Cortex of kidney (tissue), 1 donor: ENCODE measurements at places on chromosomes 2 and 18.

GRCh38 chr2:159998243-159998642, 64.2 kb downstream of the PLA2R1 start:
- DNase-seq: no peak

DNA sequence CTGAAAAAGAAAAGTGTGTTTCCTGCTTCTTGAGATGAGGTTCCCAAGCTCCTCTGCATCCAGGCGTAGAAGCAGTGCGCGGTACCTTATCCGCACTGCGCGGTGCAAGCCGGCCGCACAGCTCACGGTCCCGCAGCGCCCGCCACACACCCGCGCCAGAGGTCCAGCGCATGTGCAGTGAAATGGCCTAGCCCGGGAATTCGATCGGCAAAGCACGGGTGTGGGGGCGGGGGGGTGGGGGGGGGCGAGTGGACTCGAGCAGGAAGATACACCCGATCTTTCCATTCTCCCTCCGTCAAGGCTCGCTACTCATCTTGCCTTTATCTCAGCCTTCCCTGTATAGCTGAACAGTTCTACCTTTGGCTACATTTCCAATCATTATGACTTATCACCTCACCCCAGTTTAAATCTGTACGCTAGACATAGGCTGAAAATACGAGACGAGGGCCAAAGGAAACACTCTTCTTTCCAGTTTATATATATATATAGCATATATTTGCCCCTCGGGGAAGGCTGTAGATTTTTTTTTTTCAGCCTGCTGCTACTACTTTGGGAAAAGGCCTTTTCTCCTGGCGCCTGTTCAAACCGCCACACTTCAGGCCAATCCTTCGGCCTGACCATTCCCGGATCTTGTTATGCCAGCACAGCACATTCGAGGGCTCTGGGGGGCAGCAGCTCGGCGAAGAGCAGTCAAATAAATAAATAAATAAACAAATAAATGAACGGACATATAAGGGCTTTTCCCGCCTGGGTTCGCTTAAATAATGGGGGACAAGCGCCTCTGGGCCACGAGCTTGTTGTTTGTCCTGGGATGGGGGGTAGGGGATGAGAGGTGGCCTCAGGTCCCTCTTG, 10.4 kb downstream of the HOXD8 start:
- no peak for DNase-seq

- no peak for DNase-seq
Observed at GRCh38 chr2:46229134-46230063, 67.8 kb upstream of the EPAS1 start.

- no peak for DNase-seq
Observed at GRCh38 chr18:23336101-23336500, 117.0 kb upstream of the RIOK3 start.

GRCh38 chr2:96082211-96083063, 33.9 kb downstream of the ADRA2B start:
- DNase-seq: no peak

- no peak for DNase-seq
Observed at GRCh38 chr2:184268900-184269477, 329.3 kb upstream of the ZNF804A start.

GRCh38 chr2:64753399-64753798, 99.7 kb upstream of the SERTAD2 start:
- DNase-seq: no peak

DNA sequence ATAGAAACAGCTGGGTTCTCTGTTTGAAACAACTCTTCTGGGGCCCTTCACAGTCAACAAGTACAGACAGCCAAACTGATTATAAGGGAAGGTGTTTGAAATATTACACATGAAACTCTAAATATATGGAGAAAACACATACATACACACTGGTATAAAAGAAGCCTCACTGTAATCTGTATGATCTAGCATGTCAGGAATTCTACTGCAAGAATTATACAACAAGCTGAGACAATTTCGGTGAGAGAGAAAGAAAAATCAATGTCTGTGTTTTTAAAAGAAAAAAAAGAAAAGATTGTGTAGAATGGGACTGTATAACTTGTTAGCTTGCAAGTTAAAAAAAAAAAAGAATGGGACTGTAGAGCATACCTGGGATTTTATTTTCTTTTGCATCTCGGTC, 26.3 kb downstream of the IRS1 start:
- no peak for DNase-seq

- no peak for DNase-seq
Observed at GRCh38 chr2:207836521-207837133, 66.9 kb upstream of the FZD5 start.

DNA sequence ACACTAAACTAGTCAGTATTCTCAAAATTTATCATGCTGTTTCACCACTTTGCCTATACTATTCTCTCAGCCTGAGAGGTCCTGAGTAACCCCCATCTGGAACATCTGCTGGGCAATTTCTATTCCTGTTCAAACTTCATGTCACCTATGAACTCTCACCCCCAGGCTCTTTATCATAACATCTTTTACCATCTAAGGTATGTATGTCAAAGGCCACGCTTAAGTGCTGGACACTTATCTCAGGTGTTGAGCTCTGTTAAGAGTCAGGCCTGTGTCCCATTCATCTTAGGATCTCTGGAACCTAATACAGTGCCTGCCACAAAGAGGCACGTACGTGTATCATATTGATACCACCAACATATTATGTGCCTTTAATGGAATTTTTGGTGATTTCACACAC, 4.9 kb downstream of the AAK1 start:
- no peak for DNase-seq

GRCh38 chr18:31066266-31066665, 23.7 kb upstream of the DSC3 start:
- no peak for DNase-seq

- DNase-seq: no peak
Observed at GRCh38 chr2:181697126-181697525, 16.8 kb upstream of the NEUROD1 start.

GRCh38 chr2:218370410-218371063, 11.5 kb upstream of the SLC11A1 start:
- no peak for DNase-seq

- no peak for DNase-seq
Observed at GRCh38 chr2:120747281-120747680, 11.6 kb downstream of the GLI2 start.

- DNase-seq: no peak
Observed at GRCh38 chr2:1548910-1549673, 135.8 kb downstream of the TPO start.

- no peak for DNase-seq
Observed at GRCh38 chr2:61535449-61535848, 2.7 kb downstream of the XPO1 start.

DNA sequence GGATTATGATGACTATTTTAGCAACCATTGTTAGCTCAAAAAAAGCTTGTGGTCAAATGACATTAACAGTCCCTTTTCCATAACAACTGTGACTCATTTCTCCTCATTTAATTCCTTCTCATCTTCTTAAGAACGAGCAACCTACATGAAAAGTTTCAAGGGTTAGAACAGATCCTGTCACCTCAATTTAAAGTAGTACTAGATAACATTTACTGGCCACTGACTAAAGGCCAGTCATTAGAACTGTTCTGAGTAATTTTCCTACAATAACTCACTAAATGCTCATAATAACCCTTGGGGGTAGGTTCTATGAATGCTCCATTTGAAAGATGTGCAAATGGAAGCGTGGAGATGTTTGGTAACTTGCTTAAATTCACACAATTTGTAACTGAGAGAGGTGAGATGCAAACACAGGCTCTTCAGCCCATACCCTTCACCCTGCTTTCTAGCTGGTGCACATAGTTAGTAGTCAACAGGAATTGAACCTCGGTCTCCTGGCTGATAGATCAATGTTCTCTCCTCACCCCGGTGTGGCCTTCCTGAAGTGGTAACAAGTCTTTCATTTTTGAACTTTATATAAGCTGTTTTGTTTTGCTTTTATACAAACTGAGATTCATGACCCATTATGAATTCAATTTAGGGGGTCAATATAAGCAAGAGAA, 212.5 kb downstream of the SETBP1 start:
- DNase-seq: no peak

DNA sequence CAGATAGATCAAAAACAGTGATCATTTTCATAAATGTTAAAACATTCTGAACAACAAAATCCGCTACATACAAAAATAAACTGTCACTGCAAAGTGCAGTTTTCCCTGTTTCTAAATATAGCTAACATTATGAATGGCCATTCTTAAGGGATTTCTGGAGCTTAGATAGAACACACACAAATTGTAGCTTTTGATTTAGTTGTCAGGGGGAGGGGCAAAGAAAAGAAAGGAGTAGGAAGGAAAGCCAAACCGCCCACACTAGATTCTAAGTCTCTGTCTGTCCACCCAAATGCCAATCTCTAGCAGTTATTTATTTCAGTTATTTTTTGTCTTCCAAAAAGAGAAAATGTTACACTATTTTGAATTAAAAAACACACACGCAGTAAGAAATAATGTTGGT, 182.4 kb downstream of the CDH2 start:
- DNase-seq: no peak

GRCh38 chr2:197673606-197674005, 1.8 kb downstream of the RFTN2 start:
- DNase-seq: no peak

DNA sequence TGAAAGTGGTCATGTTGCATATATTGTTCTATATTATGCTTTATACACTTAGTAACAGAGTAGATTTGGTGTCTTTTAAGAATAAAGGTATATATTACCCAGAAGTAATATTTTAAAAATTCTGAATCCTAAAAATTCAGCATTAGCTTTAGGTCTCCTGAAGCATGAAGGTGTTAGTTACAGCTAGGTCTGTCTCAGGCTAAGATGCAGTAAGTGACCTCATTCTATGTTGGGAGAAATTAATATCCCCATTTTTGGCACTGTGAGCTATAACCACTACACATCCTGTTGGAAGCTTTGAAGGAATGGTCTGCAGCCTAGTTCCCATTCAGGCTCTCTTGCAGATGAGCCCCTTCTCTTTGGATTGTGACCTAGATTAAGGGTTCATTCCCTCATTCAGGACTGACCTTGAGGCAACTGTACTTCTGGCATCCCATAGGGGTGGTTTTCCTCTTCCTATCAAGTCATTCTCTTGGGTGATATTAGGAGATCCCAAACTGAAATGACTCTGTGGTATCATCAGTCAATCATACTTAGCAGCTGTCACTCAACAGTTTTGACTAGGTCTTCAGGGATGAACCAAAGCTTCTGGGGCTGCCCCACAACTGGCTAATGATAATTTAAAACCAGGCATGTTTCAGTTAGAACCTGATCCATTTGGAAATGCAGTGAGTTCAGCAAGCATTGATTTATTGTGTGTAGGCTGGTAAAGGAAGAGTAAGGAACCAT, 117.7 kb downstream of the GPD2 start:
- no peak for DNase-seq

DNA sequence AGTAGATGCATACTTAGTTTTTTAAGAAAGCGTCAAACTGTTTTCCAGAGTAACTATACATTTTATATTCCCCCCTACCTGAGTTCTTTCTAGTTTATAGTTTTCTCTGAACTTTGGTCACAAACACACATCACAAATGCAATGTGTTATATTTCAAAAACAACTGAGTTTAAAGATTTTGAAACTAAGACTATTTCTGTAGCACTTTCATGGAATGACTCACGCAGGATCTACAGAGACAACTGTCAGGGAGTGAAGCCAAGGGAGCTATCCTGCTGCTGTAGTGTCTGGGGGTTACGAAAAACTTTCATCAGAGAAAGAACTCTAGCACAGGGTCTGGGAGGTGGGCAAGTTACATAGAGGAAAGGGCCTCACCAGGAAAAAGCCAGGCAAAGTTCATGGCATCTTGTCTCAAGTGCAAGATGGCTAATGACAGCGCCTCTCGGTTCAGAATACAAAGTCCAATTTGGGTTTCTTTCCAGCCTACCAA, 66.8 kb downstream of the UXS1 start:
- no peak for DNase-seq

DNA sequence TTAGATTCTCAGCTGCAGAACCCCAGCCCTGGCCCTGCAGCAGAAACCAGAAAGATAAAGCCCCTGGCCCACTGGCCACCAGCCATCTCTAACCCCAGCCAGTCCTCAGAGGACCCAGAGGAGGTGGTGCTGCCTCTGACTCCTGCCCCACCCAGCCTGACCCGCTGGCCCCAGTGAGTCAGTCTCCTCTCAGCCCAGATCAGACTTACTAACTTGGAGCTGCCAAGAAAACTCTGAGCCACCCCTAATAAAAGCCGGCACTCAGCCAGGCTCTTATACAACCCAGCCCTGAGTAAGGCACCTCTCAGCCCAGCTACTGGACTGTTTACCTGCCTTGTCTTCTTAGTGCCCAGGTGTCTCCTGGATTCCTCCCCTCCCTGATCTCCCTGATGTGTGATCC, 2.0 kb downstream of the SLC14A2 start:
- no peak for DNase-seq

DNA sequence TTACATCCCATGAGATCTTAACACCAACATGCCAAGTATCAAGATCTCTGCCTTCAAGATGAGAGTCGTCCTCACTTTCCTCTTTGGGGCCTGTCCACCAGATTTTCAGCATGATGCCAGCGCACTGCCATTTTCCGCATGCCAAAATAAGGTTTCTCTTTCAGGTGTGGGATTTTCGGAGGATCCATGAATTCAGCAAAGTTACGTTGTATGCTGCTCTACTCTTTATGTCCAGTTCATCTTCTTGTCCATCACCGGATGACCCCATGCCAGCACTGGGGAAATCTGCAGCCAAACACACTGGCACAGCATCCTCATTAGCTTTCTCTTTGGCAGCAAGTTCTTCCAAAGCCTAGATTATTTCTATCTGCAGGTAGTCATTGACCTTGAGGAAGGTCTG, 4.9 kb upstream of the HAAO start:
- no peak for DNase-seq

DNA sequence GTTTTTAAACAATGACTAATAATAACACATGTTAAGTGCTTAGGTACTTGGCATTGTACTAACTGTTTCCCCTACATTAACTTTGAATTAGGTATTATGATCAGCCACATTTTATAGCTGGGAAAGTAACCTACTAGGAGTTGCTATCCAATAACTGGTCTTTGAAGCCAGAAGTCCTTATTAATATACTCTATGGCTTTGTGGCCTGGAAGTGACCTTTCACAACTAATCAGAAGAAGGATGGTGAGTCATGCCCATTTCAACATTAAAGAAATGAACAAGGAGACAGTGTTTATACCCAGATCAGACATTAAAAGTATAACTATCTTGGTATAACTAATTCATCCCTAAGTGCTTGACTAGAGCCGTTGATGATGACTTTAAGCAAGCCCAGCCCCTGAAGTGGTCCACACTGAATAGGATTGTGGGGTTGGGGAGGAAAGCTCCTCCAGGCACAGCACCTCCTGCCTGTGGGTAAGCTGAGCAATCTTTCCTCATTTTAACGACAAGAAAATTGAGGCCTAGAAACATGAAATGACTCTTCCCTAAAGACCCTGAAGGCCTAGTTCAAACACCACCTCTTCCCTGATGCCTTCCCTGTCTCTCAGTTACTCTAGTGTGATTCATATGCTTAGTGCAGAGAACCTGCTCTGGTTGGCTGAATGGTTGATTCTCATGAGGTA, 71.6 kb upstream of the RFX8 start:
- DNase-seq: no peak

DNA sequence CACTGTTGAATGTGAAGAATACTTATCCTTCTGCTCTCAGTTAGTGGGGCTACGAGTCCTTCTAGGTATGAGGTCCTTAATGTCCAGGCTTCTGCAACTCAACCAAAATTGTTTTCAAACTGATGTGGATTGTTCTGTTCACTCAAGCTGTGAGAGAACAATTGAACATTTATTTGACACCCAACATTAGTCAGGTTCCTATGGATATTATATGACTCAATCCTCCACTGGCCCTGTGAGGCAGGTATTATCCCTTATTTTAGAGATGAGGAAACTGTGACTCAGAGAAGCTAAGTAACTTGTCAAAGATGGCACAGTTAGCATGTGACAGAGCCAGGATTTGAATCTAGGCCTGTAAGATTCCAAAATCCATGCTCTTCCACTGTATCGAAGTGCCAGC, 1.2 kb upstream of the LYG2 start:
- DNase-seq: no peak

- no peak for DNase-seq
Observed at GRCh38 chr18:69840001-69840400, 107.7 kb downstream of the CD226 start.
